Thoracic aorta (tissue), 2 donors: ENCODE measurements at places on chromosomes 6 and 20. TPM values are rescaled to one million over a fixed set of nuclear protein-coding genes. Genes with fewer than 3 reads are reported as not detected.

- DNase-seq, result no peak
- H3K36me3 ChIP-seq, result no peaks in the 10 kb centered on the region
- no peak overlapping the region for H3K27ac ChIP-seq
- no peak overlapping the region for H3K4me3 ChIP-seq
Measured at GRCh38 chr6:114471450-114471849, 128.6 kb upstream of the HS3ST5 start.

- no peaks in the 10 kb centered on the region for H3K27me3 ChIP-seq
- H3K4me1 ChIP-seq, result peaks cover 48% of the 10 kb centered on the region
- H3K36me3 ChIP-seq, result no peaks in the 10 kb centered on the region
- DNase-seq, result no peak
- H3K4me3 ChIP-seq, result no peak overlapping the region
Measured at GRCh38 chr6:153790048-153790447, 249.0 kb upstream of the OPRM1 start.

DNA sequence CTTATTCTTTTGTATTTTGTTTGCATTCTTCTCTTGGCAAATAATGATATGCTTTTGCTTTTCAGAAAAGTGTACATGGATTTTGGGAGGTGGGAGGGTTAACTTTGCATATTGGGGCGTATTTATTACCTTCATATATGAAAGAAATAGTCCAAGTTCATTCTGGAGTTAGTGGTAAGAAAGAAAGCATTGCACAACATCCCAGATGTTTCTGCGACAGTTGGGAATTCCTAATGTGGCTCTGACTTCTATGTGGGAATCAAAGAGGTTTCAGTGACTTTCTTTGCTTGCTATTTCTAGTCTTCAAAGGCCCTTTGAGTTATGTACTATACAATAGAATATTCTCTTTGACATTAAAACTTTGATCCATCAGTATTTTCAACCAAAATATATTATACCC is 78.1 kb downstream of the MMUT start:
- no peak overlapping the region for H3K4me3 ChIP-seq
- no peak for DNase-seq
- no peaks in the 10 kb centered on the region for H3K4me1 ChIP-seq
- no peaks in the 10 kb centered on the region for H3K36me3 ChIP-seq
- no peaks in the 10 kb centered on the region for H3K27me3 ChIP-seq

- peak overlapping the region; percentile 94 for H3K4me3 ChIP-seq
- peaks cover 62% of the 10 kb centered on the region for H3K4me1 ChIP-seq
- peak; percentile 58 for DNase-seq
- peak overlapping the region; percentile 96 for H3K27ac ChIP-seq
- H3K27me3 ChIP-seq, result no peaks in the 10 kb centered on the region
- H3K36me3 ChIP-seq, result peaks cover 23% of the 10 kb centered on the region
Measured at GRCh38 chr6:36679043-36679833, 724 bp downstream of the CDKN1A start.

DNA sequence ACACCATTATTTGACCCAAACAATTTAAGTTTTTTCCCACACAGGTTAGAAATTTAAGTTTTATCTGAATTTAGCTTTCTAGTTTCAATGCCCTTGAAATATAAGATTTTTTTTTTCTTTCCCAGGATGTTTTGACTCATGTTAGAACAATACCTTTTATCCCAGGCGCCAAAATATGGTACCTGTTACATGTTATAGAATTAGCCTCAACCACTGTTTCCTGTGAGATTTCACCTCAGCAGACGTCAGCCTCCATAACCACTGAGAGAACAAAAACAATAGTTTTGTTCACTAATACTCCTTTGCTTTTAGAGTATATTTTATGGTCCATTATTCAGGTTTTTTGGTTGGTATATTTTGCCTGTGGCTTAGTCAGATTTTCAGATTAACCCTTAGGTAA is 302.9 kb downstream of the CDKAL1 start:
- no peak overlapping the region for H3K4me3 ChIP-seq
- H3K36me3 ChIP-seq, result no peaks in the 10 kb centered on the region
- DNase-seq, result no peak

DNA sequence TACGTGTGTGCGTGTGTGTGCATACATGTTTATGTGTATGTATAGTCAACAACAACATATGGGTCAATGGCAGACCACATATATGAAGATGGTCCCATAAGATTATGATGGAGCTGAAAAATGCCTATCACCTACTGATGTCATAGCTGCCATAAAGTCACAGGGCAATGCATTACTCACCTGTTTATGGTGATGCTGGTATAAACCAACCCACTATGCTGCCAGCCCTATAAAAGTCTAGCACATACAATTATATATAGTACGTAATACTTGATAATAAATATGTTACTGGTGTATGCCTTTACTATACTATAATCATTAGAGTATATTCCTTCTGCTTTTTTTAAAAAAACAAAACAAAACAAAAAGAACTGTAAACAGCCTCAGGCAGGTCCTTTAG is 148.4 kb upstream of the ARID1B start:
- no peaks in the 10 kb centered on the region for H3K27me3 ChIP-seq
- peaks cover under 1% of the 10 kb centered on the region for H3K4me1 ChIP-seq
- no peak overlapping the region for H3K27ac ChIP-seq

DNA sequence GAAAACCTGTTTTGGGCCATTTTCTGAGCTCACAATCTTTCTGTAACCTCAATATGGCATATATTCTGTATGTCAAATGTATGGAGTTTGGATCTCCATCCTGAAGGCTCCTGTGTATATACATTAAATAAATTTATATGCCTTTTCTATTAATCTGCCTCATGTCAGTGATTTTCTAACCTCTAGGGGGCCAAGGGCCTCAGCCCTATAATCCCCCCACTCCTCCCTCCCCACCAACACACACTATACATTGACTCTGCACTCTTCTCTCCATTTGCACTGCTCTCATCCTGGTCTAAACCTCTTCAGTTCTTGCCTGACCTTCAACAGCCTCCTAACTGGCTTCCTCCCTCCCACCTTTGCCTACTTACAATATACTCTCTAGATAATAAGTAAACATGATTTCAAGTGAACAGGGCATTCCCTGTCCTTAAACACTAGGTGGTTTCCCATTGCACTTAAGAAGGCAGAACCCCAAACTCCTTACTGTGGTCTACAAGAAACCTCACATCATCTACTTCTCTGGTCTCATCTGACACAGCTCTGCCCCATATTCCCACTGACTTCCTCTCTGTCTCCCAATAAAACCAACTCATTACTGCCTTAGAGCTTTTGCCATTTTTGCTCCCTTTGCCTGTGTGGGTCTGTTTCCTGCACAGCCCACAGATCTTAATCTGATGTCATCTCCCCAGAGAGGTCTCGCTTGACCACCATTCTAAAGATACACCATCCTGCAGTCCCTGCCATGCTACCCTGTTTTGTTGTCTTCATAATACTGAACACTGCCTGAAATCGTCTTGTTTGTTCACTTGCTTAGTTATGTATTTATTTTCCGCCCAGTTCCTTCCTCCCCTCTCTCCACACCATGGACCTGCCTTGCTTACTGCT is 213.7 kb downstream of the SYNE1 start:
- H3K27ac ChIP-seq, result no peak overlapping the region
- H3K4me3 ChIP-seq, result no peak overlapping the region
- no peak for DNase-seq
- H3K36me3 ChIP-seq, result no peaks in the 10 kb centered on the region
- H3K4me1 ChIP-seq, result peaks cover 5% of the 10 kb centered on the region

GRCh38 chr20:48808382-48809034 is 19.3 kb downstream of the PREX1 start:
- DNase-seq, result no peak
- no peak overlapping the region for H3K4me3 ChIP-seq
- no peaks in the 10 kb centered on the region for H3K36me3 ChIP-seq
- H3K27ac ChIP-seq, result peak overlapping the region; percentile 43

DNA sequence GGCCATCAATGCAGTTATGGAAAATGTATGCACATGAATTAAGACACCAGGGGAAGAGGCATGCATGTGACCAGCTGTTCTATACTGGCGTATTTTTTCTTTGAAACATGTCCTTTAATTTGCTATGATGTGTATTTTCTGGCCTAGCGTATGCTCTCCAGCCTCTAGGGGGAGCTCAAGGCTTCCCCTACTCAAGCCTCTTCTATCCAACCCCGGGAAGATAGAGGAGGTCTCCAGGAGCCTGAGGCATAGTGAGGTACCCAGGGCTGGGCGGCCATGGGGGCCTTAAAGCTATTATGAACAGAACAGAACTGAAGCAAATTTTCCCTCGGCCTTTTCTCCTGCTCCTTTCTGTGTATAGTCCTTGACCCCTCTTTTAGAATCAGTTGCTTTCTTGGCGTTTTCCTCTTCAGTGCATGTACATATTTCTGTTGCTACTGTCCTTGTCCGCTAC is 528.9 kb downstream of the MAFB start:
- no peak overlapping the region for H3K4me3 ChIP-seq
- H3K36me3 ChIP-seq, result no peaks in the 10 kb centered on the region
- H3K27me3 ChIP-seq, result no peaks in the 10 kb centered on the region
- H3K27ac ChIP-seq, result no peak overlapping the region
- no peaks in the 10 kb centered on the region for H3K4me1 ChIP-seq
- DNase-seq, result no peak

DNA sequence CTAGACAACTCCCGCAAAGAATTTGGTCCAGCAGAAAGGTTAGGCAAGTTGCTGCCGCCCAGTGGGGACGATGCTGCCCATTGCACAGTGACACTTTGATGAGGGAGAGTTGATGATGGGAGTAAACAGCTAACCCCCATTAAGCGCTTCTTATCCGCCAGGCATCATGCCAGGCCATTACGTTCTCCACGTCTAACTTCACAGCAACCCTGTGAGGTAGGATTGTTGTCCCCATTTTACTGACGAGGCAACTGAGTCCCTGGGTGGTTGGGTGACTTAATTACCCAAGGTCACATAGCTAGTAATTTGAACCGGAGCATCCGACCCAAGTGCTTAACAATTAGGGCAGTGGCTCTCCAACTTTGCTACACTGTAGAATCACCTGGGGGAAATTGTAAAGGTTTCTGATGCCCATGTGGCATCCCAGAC is 738 bp downstream of the RALGAPB start:
- no peak for DNase-seq
- no peaks in the 10 kb centered on the region for H3K36me3 ChIP-seq
- no peaks in the 10 kb centered on the region for H3K27me3 ChIP-seq

- peaks cover 15% of the 10 kb centered on the region for H3K36me3 ChIP-seq
- H3K4me3 ChIP-seq, result no peak overlapping the region
Measured at GRCh38 chr6:52536424-52536916, 40.4 kb downstream of the TRAM2 start.

DNA sequence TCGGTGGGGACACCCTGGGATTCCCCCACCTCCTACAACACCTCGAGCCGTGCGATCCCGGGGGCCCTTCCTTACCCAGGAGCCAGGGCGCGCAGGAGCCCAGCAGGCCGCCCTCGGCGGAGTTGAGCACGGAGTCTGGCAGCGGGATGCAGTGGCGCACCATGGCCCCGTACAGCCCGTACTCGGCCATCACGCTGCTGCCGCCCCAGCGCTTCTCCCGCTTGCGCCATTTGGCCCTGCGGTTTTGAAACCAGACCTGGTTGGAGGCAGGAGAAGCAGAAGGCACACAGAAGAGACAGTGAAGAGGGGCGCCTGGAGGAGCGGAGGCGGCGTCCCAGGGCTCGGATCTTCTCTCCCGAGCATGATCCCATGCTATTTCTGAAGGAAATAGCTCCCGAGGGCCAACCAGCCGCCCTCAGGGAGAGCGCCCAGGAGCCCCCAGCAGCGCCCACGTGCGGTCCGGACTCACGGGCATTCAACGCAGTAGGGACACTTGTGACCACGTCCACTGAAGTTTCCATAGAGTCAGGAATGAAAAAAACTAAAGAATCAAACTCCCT is 4.3 kb downstream of the VSX1 start:
- peaks cover 7% of the 10 kb centered on the region for H3K4me1 ChIP-seq
- H3K27me3 ChIP-seq, result peaks cover 5% of the 10 kb centered on the region
- H3K27ac ChIP-seq, result no peak overlapping the region
- H3K4me3 ChIP-seq, result peak overlapping the region; percentile 59
- no peaks in the 10 kb centered on the region for H3K36me3 ChIP-seq

- no peak overlapping the region for H3K27ac ChIP-seq
- no peaks in the 10 kb centered on the region for H3K4me1 ChIP-seq
- no peaks in the 10 kb centered on the region for H3K27me3 ChIP-seq
- DNase-seq, result no peak
- no peaks in the 10 kb centered on the region for H3K36me3 ChIP-seq
Measured at GRCh38 chr20:22462975-22463914, 121.1 kb downstream of the FOXA2 start.

DNA sequence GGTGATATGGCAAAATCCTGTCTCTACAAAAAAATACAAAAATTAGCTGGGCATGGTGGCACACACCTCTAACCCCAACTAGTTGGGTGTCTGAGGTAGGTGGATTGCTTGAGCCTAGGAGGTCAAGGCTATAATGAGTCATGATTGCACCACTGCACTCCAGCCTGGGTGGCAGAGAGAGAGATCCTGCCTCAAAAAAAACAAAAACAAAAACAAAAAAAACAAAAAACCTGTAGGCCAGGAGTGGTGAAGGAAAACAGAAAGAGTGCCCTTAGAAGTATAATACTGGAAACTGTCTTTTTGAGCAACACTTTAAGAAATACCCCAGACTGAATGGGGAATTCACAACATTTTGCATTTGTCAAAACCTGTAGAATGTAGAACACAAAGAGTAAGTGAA is 85.3 kb downstream of the JARID2 start:
- H3K4me3 ChIP-seq, result no peak overlapping the region
- H3K27ac ChIP-seq, result no peak overlapping the region
- H3K27me3 ChIP-seq, result no peaks in the 10 kb centered on the region
- DNase-seq, result no peak

- no peaks in the 10 kb centered on the region for H3K36me3 ChIP-seq
- H3K27me3 ChIP-seq, result no peaks in the 10 kb centered on the region
- no peak for DNase-seq
- no peak overlapping the region for H3K27ac ChIP-seq
- no peak overlapping the region for H3K4me3 ChIP-seq
Measured at GRCh38 chr20:51220293-51220706, 197.4 kb upstream of the KCNG1 start.

GRCh38 chr6:64502801-64503200 is 867.2 kb downstream of the PHF3 start:
- H3K4me1 ChIP-seq, result no peaks in the 10 kb centered on the region
- H3K4me3 ChIP-seq, result no peak overlapping the region
- no peaks in the 10 kb centered on the region for H3K36me3 ChIP-seq
- no peaks in the 10 kb centered on the region for H3K27me3 ChIP-seq
- DNase-seq, result no peak

DNA sequence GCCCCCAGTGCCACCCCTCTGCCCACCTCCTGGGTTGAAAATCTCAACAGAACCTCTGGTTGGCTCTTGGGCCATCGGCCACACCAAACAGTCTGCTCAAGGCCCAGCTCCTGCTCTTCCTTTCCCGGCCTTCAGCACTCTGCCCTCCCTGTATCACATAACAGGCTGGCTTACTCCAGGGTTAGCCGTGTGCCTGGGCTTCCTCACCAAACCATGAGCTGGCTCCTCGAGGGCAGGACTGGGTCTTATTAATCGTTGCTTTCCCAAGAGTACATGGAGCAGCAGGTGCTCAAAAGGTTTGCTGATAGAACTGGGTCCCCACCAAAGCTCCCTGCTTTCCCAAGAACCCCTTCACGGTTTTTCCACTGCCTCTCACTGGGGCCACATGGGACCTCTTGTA is 12.7 kb upstream of the FAM83C start:
- no peaks in the 10 kb centered on the region for H3K27me3 ChIP-seq
- no peak for DNase-seq
- peak overlapping the region; percentile 83 for H3K27ac ChIP-seq
- no peak overlapping the region for H3K4me3 ChIP-seq

Gene SMAP1
- 13.7 TPM for total RNA-seq

Gene IRAK1BP1
- total RNA-seq, result 1.6 TPM

Gene EPM2A
- total RNA-seq, result 26.5 TPM

Gene TTLL9
- not detected for total RNA-seq

Gene PM20D2
- 23.7 TPM for total RNA-seq

Gene BNIP5
- total RNA-seq, result not detected

Gene TMEM14A
- 27.1 TPM for total RNA-seq

Gene LHFPL5
- total RNA-seq, result not detected
